Mammary epithelial cell (primary cell): ENCODE measurements at places on chromosomes 3 and 15. TPM values are rescaled to one million over a fixed set of nuclear protein-coding genes. Genes with fewer than 3 reads are reported as not detected.

Gene NDN
- total RNA-seq = 23.2 TPM

Gene SLC24A5
- total RNA-seq = not detected in 2 replicates

Gene HESX1
- 0.67 TPM for total RNA-seq

Gene ERICH6
- total RNA-seq = not detected in 2 replicates

Gene PCLAF
- 7.7 and 26.3 TPM in 2 replicates for total RNA-seq

Gene TF
- total RNA-seq = 0.09 and 0.24 TPM in 2 replicates

DNA sequence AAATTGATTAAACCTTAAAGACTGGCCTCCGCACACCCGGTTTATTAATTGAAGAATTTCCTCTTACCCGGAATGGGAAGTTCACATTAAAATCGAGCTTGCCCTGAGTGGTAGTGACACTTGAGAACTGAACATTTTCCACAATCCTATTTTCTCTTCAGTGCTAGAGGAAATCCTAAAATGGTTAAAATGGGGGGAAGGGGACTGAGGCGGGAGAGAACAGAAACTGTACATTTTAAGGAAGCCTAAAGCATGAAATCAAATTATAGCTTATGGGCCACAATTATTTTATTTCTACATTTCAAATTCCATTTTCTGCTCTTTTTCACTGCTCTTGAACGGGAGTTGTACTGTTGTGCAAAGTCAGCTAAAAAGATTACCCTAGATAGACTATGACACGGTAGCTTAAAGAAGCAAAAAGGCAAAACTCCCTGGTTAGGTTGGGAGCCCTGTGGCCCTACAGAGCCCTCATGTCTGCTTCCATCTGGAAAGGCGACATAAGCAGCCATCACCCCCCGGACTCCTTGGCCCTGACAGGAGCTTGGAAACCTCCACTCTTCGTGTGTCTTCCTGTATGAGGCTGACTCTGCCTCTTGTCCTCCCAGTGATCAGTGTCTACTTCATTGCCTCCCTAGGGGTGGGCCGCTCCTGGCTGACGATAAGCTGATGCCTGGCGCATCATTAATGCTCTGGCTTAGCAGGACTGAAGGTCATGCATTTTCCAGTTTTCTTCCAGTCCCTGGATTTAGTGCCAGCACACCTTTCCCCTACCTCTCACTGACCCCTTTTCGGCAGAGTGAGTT lies 79.3 kb downstream of the EEFSEC start:
- no peak for DNase-seq

GRCh38 chr3:49278548-49278947 lies 1.5 kb upstream of the C3orf62 start:
- DNase-seq = no peak

- peak; percentile 27 for DNase-seq
Measured at GRCh38 chr3:136624894-136625815, 127.0 kb downstream of the STAG1 start.

DNA sequence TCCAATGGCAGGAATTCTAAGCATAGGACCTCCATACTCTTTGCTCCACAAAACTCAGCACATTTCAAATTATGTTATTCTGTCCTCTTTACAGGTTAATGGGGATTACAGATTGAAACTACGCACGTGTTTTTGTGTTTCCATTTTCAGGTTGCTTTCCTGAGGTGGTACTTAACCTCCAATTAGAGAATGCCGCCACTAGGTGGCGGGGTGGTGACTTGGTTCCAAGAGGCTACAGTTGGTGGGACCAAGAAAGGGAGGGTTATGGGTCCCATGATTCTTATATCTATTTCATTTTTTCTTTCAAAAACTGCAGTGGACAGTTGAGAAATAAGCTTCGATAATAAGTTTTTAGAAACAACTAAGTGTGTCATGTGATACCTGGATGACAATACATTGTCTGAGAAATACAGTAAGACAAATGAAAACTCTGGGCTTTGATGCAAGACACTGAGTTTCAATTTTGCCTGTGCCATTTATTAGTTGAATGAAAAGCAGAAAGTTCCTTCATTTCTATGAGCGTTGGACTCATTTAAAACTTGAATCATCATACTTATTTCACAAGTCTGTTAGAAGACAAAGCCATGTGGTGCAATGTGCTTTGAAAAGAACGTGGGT lies 539.0 kb downstream of the FGF12 start:
- peak; percentile 16 for DNase-seq

GRCh38 chr3:21020681-21021080 lies 730.3 kb downstream of the ZNF385D start:
- DNase-seq = no peak

DNA sequence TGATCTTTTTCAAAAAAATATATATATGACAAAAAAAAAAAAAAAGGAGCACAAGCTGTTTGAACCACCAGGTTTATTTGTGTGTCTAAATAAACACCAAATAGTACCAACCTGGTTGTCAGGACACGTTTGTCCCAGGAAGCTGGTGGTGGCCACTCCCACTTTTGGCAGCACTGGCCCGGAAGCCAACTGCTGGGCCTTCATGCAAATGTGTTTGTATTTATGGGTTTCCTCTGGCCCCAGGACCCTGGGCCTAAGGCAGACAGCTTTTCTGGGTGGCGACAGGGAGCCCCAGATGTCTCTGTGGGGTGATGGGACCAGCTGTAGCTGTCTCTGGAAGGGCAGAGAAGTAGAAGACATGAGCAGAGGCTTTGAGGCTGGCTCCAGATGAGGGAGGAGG lies 31.6 kb downstream of the PRKCD start:
- no peak for DNase-seq

GRCh38 chr3:116835658-116836057 lies 126.1 kb downstream of the TUSC7 start:
- DNase-seq = no peak
